Activated CD4-positive, alpha-beta memory T cell treated with anti-CD3 and anti-CD28 coated beads, Interleukin-2, amount 10 ng/mL, durations not matched to agents 7 days and 5 days (primary cell): ENCODE measurements at places on chromosomes 5 and 9. TPM values are rescaled to one million over a fixed set of nuclear protein-coding genes. Genes with fewer than 3 reads are reported as not detected.

BSPRY gene
- 7.1 TPM for total RNA-seq

LECT2 gene
- not detected for total RNA-seq

TAF11L10 gene
- total RNA-seq = not detected

LRRC14B gene
- not detected for total RNA-seq

SHOC1 gene
- not detected for total RNA-seq

CCL27 gene
- total RNA-seq = not detected

FBN2 gene
- total RNA-seq = not detected

FANCC gene
- 12.5 TPM for total RNA-seq

ARHGEF37 gene
- total RNA-seq = 0.88 TPM

PROB1 gene
- total RNA-seq = 5.5 TPM

DNA sequence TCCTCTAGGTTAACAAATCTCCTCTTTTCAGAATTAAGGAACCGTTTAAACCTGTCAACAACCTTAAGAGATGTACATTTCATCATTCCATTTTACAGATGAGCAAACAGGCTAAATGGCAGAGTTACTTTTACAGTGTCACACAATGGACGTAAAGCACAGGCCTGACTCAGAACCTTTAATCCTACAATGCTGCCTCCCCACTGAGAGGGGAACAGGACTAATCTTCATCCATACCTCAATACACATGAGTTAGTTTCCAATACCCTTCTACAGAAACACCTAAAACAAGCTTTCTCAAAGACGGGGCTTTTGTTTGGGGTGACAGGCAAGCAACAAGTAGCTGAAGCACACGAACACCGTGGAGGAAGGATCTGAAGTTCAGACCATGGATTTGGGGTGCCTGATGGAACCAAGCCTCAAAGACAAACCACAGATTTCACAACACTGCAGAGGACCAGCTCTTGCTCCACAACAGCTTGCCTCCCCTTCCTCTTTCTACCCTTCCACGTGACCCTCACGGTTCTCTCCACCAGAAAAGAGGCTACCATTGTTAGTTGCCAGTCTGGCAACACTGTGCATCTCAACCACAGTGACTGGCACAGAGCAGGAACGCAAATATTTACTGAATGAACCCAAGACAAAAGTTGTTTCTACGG is 1.8 kb downstream of the RNF130 start:
- DNase-seq = no peak

DNA sequence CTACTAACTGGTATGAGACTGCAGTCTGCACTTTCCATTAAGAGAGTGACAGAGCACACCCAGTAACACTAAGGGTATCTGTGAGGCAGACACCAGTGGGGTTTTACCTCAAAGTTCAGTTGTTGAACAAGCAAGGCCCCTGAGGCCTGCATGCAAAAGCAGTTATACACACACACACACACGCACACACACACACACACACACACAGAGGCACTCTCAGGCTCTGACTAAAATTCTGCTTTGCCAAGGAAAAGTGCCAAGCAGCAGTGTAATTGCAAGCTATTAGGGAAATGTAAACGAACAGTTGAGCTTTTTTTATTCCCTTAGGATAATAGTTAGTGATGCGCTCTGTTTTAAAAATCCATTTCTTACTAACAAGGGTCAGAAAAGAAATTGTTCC is 377.1 kb downstream of the SPOCK1 start:
- no peak for DNase-seq

GRCh38 chr9:134605966-134606357 is 35.6 kb upstream of the COL5A1 start:
- DNase-seq = peak; percentile 5

DNA sequence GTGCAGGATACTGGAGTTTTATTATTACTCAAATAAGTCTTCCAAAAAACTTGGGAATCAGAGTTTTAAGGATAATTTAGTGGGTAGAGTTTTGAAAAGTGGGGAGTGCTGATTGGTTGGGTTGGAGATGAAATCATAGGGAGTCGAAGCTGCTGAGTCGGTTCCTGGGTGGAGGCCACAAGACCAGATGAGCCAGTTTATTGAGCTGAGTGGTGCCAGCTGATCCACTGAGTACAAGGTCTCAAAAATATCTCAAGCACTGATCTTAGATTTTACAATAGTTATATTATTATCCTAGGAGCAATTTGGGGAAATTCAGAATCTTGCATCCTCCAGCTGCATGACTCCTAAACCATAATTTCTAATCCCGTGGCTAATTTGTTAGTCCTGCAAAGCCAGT is 804.9 kb upstream of the SEMA6A start:
- DNase-seq = no peak

GRCh38 chr9:15349892-15350761 is 43.1 kb upstream of the TTC39B start:
- DNase-seq = no peak

- DNase-seq = no peak
These were observed 1211.1 kb upstream of the CDH18 start for GRCh38 chr5:21199087-21199486.

- peak; percentile 36 for DNase-seq
These were observed 29.3 kb downstream of the PTPA start for GRCh38 chr9:129140397-129141065.

- DNase-seq = no peak
These were observed 1561.4 kb downstream of the MAT2B start for GRCh38 chr5:165066751-165067385.

GRCh38 chr5:39433848-39434247 is 9.1 kb upstream of the DAB2 start:
- DNase-seq = no peak

- no peak for DNase-seq
These were observed 29.5 kb downstream of the KCNN2 start for GRCh38 chr5:114391321-114391720.

- DNase-seq = no peak
These were observed 31.9 kb upstream of the PCSK5 start for GRCh38 chr9:75858497-75859092.

- no peak for DNase-seq
These were observed 654 bp downstream of the ADAMTS2 start for GRCh38 chr5:179344431-179345182.

- DNase-seq = no peak
These were observed 9.5 kb downstream of the GIN1 start for GRCh38 chr5:103110403-103110802.

DNA sequence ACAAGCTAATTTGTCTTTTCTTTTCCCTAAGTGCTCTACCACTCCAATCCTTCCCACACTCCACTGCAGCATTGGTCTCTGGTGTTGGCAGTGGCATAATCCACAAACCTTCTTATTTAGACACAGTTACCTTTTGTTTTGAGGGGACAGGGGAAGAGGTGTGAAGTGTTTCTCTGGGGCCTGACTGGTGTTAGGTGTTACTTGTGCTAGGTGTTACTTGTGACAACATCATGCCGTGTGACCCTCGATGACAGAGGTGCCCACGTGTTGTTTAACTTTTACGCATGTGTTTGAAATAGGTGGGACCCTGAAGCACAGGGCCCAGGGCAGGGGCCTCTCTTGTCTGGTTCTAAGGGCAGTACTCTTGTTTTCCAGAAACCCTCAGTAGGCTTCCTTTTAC is 70.5 kb upstream of the SPRY4 start:
- DNase-seq = no peak

DNA sequence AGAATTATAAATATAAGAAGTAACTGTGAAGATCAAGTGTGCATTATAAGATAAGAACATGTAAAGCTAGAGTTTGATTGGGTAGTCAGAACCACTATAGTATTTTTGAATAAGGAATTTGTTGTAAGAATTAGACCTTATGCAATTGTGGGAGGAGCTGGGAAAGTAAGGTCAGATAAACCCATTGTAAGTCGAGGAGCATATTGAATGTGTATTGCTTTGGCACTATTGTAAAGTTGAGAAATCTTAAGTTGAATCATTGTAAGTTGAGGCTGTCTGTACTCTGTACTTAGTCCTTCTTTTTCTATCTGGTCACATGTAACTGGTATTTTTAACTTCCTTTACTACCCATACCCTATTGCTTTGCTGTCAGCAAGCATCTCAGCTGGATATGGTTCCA is 158.7 kb downstream of the CCDC171 start:
- no peak for DNase-seq

DNA sequence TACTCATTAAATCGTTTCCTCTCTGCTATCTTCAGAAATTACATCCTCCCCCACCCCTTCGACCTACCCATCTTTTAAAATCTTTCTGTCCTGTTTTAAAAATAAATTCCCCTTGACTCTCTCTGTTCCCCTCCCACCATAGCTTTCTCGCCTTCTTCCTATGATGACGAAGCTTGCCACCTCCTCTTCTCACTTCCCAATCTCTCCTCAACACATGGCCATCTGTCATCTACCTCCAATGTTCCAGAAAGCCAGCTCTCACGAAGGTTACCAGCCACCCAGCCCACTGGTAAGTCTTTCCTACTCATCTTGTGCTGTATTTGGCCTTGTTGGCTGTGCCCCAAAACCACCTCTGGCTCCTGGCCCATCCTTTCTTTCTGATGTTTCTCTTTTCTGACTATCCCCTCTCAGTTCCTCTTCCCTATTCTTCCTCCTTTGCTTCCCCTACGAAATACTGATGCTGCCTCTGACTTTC is 346.3 kb downstream of the ENC1 start:
- DNase-seq = no peak

GRCh38 chr5:10505517-10506095 is 58.3 kb upstream of the ANKRD33B start:
- no peak for DNase-seq
